ENCODE measurements at places on chromosomes 5 and 9.

DNA sequence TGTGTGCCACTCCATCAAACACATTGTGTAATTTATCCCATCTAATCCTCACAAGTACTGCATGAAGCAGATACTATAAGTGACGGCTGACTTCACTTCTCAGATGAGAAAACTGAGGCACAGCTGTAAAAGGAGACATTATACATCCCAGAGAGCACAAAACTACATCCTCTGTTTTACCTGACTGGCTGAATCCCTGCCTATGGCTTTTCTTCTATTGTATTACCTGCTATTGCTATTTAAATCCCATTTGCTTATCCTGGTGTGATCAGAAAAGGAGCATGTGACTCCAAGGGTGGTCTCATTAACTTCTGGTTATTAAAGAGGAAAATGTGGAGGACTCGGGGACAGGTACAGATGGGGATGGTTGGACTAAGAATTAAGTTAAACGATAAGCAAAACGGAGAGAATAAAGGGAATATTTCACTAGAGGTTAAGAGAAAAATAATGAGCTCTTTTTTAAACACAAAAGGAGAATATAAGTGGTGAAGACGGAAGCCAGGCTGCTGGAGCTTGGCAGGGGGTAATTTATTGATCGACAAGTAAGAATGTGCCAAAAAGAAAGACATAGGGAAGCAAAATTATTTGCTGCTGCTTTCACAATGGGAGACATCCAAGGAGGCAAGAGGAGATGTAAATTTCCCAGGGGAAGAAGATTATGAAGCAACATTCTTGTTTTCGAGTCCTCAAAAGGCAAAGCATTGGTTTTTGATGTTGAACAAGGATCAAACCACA lies 155.7 kb upstream of the GPR151 start:
- no peak for DNase-seq

DNA sequence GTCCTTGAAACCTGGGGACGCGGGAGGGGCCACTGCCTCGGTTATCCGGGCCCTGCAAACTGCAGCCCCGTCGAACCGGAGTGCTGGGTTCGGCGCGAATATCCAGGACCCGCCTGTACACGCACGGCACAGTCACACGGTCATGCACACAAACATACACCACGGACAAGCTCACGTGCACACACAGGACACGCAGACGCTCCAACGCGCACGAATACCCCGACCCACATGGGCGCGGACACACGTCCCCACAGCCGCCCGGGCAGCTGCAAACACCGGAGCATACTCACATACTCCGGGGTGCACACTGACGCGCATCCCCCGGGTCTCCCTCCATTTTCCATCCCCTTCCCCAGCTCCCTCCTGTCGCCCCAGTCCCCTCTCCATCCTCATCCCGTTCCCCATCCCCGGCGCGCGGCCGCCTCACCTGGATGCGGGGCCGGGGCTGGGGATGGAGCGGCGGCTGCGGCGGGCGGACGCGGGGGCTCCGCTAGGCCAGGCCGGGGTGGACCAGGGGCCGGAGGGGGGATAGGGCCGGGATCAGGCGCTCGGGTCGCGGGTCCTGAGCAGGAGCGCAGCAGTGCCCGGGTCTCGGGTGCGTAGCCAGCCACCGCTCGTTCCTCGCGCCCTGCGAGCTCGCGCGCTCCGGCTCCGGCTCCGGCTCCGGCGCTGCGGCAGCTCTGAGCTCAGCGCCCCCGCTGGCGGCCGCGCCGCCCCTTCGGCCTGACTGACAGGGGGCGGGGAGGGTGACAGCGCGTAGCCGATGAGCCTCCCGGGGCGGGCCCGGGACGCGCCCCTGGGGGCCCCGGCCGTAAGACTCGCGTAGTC lies at the start of the genes EIF4E1B and SNCB:
Gene EIF4E1B (plus strand): TSS at position 823 of the 828 bp plus-strand sequence. CDS start 12,113 bp downstream, outside the sequence.
Gene SNCB (minus strand): TSS at position 682 of the 828 bp plus-strand sequence. CDS start 880 bp downstream, outside the sequence.
- no peak for DNase-seq

DNA sequence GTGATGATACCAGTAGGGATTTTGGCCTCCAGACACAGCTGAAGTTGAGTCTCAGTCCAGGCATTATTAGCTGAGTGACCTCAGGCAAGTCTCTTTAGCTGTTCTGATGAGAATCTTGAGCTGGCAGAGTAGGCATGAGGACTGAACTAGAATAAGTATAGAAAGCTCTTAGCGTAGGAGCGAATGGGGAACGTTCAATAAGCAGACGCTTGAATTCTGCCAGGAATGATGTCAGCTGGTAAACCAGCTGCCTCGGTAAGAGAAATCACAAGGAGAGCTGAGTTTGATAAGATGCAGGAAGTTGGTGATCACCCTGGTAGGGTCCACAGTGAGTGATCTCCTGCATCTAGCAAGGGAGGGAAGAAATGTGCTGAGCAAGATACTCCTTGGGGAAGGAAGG lies 280.4 kb downstream of the NTRK2 start:
- DNase-seq: no peak

- DNase-seq: no peak
Observed at GRCh38 chr9:36770025-36770424, 197.3 kb downstream of the MELK start.

GRCh38 chr5:93145767-93146166 lies 435.3 kb downstream of the NR2F1-AS1 start:
- no peak for DNase-seq

GRCh38 chr5:175321927-175322532 lies 122.0 kb downstream of the DRD1 start:
- DNase-seq: peak; percentile 35

GRCh38 chr9:87381050-87381711 lies 116.5 kb upstream of the DAPK1 start:
- DNase-seq: no peak

- DNase-seq: no peak
Observed at GRCh38 chr5:111997308-111997707, 240.3 kb upstream of the NREP start.

GRCh38 chr5:129661366-129662035 lies 86.4 kb upstream of the MINAR2 start:
- DNase-seq: no peak

GRCh38 chr5:128493657-128494329 lies 44.3 kb downstream of the FBN2 start:
- DNase-seq: no peak

DNA sequence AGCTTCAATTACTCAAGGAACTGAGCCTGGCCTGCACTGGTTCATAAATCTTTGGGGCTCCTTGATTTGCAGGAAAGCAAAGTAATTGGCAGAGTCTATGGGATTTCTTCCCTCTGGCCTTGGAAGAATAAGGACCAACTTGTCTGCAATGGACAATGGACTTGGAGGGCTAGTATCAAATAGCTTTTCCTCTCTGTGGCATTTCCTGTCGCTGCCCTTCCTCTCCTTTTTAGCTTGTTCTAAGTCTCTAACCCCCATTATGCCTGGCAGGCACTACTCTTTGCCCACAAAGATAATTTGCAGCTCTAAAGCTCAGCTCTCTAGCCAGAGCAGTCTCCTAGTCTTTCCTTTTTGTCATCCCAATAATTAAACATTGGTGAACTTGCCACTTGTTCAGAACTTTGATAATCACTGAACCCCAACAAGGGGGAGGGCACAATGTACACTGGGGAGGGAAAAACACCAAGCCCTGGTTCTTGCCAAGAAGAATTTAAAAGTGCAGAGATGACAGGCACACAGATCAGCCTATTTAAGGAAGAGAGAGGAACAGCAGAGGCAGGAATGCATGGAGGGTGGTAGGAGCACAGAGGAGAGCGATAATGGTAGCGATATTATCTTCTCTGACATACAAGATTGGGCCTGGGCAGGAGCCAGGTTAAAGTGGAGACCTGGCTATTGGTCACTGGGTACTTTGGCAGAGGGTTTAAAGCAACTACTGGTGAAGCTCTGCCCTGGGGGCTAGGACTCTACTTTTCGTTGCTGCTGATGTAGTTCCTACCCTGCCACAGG lies 38.5 kb downstream of the FAM219A start:
- DNase-seq: no peak

- no peak for DNase-seq
Observed at GRCh38 chr5:105849701-105850100, 1821.0 kb downstream of the EFNA5 start.

- DNase-seq: no peak
Observed at GRCh38 chr9:89445801-89446251, 52.1 kb downstream of the SEMA4D start.

- no peak for DNase-seq
Observed at GRCh38 chr9:93440896-93441580, 10.4 kb upstream of the FAM120A start.

DNA sequence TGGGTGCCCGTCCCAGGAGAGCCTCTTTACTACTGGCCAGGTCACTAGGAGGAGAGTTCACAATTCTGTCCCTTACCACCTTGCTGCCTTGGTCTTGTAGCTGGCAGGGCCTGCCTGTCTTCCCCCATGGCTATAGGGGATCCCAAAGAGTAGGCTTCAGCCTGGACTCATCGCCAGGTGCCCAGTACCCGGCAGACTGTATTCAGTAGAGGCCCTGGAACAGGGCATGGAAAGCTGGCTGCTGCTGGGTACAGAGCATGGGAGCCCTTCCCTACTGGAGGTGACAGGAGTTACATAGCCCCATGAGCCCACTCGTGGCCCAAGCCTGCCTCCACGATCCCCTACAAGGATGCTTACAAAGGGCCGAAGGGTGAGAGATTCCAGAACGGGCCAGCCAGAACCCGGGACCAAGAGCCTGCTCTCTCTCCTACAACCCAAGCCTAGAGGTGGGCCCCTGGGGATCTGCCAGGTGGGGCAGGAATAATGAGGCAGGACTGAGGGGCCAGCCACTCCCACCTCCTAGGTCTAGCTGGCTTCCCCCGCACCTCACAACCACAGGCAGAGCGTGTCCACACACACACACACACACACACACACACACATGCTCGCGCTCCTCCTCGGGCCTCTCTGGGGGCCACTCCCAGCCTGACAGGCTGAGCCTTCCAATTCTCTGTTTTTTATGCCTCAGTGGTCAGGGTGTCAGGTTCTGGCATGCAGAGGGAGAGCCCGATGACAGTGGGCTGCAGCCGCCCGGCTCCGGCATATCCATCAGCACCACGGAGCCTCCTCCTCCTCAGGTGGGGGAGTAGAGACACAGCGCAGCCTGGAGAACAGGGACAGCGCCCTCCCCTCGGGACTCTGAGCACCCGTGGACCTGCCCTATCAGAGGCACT lies 186.0 kb downstream of the PAX5 start:
- peak; percentile 74 for DNase-seq

DNA sequence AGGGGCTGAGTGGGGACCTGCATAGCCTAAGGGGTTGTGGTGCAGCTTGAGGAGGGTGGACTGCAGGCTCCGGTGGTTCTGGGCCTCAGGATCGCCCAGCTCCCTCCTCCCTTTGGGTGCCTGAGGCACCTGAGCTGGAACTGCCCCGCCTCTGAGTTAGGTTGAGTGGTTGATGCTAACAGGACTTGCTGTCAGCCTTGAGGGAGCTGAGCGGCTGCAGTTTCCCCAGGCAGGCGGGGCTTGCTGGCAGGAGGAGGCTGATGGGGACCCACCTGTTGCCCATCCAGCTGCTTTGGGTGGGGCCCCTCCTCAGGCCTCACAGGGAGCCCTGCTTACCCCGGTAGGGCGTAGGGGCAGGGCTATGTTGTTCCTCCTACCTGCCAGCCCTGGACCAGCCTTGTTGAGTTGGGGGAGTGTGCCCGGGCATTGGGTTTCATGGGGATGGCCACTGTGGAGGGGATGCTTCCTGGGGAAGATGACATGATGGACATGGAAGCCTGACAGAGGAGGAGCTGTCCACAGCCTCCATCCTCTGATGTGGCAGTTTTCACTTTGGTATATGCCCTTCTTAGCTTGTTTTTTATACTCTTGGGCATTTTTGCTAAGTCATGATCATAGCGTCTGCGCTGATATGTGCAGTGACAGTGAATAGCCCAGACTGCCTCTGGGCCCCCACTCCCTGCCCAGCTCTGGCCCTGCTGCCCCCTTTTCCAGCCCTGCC lies 14.3 kb downstream of the WNK2 start:
- no peak for DNase-seq

GRCh38 chr5:148957591-148958202 lies 105.2 kb downstream of the SH3TC2 start:
- no peak for DNase-seq

DNA sequence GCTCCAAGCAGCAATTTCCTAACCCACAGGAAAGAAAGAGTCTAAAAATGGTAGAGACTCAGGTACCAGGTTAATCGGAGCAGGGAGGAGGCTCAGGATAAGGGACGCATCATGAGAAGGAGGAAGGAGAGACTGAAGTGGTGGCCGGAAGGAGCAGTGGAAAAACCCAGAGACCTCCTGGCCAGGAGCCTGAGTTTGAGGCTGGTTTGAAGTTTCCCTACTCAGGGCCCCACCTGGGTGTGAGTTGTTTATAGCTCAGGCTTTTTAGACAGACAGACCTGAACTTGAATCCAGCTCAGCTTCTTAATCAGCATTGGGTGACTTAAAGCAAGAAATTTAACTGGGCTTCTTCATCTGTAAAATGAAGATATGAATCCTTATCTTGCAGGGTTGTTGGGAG lies 11.9 kb upstream of the AQP7 start:
- DNase-seq: no peak

GRCh38 chr5:25562656-25563055 lies 917.9 kb upstream of the CDH10 start:
- no peak for DNase-seq

GRCh38 chr5:143119881-143120341 lies 283.6 kb downstream of the NR3C1 start:
- no peak for DNase-seq
